Fibroblast of upper back skin (primary cell): ENCODE measurements at places on chromosomes 4 and X.

DNA sequence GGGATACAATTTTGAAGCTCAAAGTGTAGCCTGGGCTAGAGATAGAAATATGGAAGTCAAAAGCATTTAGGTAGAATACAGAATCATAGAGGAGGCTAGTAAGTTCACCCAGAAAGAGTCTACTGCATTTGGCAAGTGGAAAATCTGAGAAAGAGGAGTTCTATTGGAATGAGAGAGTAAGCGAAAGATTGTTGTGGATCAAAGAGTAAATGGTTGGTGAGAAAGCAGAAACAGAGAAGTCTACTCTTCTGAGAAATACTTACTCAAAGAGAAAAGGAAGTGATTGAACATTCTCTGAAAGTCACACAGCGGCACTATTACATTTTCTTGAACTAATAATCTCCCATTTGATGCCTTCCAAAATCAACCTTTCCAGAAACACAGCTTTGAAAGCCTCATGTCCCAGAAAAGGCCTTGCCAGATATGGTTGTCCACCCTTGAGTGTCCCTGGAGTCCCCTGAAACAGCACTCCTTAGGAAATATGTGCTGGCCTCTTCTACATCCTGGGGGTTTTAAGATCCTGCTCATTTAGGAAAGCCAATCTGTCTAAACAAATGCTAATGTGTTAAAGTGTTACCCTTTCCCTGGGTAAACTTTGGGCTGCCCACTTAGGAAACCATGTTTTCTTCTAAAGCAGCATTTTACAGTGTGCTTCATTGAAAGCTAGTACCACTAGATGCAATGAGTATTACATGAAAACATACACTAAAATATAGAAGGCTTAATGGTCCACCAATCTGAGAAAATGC is 132.6 kb downstream of the INPP4B start:
- DNase-seq, result no peak

DNA sequence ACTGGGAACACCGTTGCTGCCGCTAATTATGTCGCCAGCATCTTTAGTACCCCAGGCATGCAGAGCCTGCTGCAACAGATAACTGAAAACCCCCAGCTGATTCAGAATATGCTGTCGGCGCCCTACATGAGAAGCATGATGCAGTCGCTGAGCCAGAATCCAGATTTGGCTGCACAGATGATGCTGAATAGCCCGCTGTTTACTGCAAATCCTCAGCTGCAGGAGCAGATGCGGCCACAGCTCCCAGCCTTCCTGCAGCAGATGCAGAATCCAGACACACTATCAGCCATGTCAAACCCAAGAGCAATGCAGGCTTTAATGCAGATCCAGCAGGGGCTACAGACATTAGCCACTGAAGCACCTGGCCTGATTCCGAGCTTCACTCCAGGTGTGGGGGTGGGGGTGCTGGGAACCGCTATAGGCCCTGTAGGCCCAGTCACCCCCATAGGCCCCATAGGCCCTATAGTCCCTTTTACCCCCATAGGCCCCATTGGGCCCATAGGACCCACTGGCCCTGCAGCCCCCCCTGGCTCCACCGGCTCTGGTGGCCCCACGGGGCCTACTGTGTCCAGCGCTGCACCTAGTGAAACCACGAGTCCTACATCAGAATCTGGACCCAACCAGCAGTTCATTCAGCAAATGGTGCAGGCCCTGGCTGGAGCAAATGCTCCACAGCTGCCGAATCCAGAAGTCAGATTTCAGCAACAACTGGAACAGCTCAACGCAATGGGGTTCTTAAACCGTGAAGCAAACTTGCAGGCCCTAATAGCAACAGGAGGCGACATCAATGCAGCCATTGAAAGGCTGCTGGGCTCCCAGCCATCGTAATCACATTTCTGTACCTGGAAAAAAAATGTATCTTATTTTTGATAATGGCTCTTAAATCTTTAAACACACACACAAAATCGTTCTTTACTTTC is 1.8 kb downstream of the UBQLN2 start:
- no peak for DNase-seq

GRCh38 chr4:155675709-155676429 is 9.2 kb downstream of the GUCY1A1 start:
- no peak for DNase-seq

DNA sequence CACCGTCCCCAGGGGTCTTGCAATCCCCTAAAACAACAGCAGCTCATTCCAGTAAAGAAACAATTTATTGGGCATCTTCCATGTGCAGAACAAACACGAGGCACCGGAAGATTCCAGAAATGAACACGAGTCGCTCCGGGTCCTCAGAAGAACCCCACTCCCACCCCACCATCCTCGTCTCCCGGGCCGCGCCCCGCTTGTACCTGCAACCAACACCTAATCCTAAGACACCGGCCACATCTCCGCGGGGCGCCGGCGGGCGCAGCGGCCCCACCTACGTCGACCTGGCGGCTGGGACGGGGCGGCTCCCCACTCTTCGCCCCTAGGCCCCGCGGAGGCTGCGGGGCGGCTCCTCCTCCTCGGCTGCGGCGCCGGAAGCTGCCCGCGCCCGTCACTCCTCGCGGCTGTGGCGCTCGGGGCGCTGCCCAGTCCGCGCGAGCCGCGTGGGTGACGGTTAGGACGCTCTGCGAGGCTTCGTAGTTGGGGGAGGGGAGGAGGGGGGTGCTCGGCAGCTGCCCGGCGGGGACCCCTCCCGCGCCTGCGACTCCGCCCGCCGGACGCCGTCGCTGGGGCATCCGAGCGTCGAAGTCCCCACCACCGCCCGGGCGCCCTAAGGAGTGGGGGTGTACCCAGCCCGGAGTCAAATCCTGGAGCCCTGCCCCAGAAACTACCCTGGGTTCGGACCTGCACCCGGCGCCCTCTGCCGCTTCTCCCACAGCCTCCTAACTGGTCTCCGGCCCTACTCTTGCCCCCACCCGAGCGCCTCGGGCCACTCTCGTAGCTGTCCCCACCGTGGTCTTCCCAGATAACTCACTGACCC is at the start of gene CCDC158:
CCDC158 (minus strand) TSS at position 380 of the 820 bp plus-strand sequence. CDS start 17,934 bp downstream, outside the sequence.
- no peak for DNase-seq

- DNase-seq, result no peak
Observed at GRCh38 chrX:12149670-12150407, 11.6 kb downstream of the FRMPD4 start.

- peak; percentile 39 for DNase-seq
Observed at GRCh38 chr4:110660755-110661154, 37.9 kb upstream of the PITX2 start.

- no peak for DNase-seq
Observed at GRCh38 chr4:178427663-178428062, 985.4 kb upstream of the AGA start.

GRCh38 chr4:61239250-61239649 is 39.1 kb downstream of the ADGRL3 start:
- no peak for DNase-seq

- no peak for DNase-seq
Observed at GRCh38 chr4:168273838-168274237, 44.7 kb downstream of the DDX60 start.

DNA sequence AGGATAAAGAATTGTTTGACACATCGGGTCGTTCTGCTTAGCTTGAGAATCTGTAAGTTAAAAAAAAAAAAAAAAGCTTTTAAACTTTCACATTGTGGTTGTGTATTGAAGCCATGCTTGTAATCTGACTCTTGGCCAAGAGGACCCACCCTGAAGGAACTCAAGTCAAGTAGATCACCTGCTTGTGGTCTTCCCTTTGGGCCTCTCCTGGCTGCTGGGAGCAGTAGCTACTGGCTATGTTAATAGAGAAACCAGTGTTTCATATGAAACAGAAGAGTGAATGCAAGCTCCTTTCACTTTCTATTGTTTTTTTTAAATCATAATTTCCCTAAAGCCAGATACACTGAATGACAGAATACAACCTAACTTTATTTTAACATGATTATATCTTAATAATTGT is 402.4 kb upstream of the NDST4 start:
- no peak for DNase-seq

DNA sequence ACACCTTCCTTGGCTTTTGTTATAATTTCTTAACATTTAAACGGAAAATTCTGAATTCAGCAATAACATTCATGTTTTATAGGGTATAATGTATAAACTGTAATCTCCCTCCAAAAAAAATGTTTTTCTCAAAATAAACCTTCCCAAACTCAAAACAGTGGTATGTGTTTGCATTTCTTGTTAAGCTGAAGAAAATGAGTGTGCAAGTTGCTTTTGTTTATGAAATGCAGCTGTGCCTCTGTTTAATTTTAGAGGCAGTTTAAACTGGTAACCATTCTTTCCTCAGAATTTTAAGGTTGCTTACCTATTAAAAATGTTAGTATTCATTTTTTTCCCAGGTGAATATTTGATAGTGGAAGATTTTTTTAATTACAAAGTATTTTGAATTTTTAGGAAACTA is 105.0 kb upstream of the ANKRD50 start:
- DNase-seq, result no peak

DNA sequence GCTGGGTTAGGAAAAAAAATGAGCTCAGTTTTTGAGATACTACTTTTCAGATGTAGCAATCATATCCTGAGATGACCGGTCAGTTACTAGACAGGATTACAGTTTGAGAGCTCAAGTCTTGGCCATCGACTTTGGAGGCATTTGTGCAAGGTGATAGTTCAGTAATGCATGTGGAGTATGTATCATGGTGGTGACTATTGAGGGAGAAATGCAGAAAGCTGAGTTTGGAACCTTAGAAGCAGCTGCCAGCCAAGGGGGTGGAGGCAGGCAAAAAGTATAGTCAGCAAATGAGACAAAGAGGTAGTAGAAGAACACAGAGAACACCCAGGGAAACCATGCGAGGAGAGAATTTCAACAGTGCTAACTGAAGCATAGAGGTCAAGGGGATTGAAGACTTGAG is 48.7 kb upstream of the SLC4A4 start:
- peak; percentile 80 for DNase-seq

GRCh38 chrX:48919947-48920717 is 1.3 kb upstream of the PIM2 start:
- DNase-seq, result no peak

DNA sequence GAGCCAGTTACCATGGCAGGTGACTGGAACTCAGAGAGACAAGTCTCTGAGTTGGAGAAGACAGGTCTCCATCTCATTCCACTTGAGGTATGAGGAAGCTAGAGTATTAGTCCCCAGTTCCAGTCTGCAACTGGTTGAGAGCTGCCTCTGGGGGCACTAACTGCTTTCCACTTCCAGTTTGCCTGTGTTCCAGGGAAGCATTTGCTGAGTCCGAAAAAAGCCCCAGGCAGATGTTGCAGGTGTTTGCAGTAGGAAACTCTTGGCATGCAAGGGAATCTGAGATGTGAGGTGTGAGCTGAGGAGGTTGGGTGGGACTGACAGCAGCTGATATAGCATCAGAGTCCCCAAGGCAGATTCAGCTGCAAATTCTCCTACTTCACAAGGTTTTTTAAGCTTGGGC is 272.2 kb upstream of the CASK start:
- DNase-seq, result no peak
